C1 segment of cervical spinal cord (tissue), 14 donors: ENCODE measurements at places on chromosomes 11 and 22.
A peak's percentile ranks its signal among the peaks of the same experiment; 100 is the strongest.

GRCh38 chr11:36890121-36890679, 292.2 kb upstream of the RAG2 start:
- no peak for DNase-seq

DNA sequence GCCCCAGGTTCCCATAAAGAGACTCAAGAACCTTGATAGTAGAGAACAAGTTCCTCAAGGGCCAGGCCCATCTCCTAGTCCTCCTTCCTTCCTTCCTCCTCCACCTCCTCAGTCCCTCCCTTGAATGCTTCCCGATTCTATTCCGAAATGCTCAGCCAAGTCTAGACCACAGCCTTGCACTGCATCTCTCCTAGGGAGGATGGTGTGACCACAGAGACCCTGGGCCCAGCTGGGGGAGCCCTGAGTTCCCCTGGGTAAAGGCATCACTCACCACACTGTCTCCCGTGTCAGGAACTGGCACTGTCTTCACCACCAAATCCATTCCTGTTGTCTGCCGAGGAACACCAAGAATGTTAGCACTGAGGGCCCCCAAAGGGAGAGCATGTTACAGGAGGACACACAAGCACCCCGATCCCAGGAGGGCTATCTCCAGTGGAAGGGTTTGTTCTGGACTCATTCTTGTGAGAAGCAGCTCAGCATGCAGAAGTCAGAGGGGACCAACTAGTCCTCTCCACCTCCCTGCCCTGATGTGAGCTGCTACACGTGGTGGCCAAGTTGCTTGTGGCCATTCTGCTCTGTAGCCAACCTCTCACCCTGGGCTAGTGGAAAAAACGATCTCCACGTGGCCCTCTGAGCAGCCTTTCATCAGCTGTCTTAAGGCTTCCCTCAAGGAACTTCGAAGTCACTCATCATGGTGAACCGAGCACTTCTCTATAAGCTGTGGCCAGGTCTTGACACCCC, 8.7 kb downstream of the IFT27 start:
- no peak for DNase-seq

GRCh38 chr22:38108561-38109319, 1.7 kb downstream of the BAIAP2L2 start:
- DNase-seq = no peak

DNA sequence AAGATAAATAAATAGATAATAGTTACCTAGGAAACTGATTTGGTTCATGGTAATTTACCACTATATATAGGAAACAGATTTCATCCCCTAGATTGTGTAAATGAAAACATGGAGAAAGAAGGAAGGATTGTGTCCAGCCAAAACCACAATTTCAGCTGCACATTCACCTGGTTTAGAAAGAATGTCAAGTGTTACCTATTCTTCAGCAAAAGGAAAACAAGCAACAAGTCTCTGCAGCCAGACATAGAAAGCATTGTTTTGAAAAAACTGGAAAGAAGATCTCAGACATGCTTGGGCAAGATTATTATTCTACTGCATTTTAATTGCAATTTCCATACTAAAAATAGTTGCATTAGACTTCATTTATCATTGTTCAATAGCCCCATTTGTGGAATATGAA, 8.8 kb upstream of the BMAL1 start:
- no peak for DNase-seq

- no peak for DNase-seq
Measured at GRCh38 chr11:71518506-71519471, 8.3 kb upstream of the KRTAP5-7 start.

DNA sequence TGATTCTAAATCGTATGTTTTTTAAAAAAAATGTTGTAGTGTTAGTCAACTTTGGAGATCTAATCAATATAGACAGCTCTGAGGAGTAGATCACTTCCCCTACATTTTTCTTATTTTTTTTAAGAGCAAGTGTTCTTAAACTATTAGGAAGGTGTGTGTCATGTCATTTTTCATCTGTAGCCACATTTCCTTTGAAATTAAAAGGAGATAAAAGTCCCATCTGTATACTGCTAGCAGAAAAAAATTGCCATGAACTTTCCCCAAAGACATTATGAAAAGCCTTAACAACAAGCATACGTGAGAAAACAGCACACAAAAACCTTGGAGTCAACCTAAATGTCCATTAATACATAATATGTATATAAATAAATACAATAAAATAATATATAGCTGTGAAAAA, 286.6 kb downstream of the ETS1 start:
- no peak for DNase-seq

GRCh38 chr11:61378713-61379313, 13.6 kb upstream of the TMEM216 start:
- no peak for DNase-seq

DNA sequence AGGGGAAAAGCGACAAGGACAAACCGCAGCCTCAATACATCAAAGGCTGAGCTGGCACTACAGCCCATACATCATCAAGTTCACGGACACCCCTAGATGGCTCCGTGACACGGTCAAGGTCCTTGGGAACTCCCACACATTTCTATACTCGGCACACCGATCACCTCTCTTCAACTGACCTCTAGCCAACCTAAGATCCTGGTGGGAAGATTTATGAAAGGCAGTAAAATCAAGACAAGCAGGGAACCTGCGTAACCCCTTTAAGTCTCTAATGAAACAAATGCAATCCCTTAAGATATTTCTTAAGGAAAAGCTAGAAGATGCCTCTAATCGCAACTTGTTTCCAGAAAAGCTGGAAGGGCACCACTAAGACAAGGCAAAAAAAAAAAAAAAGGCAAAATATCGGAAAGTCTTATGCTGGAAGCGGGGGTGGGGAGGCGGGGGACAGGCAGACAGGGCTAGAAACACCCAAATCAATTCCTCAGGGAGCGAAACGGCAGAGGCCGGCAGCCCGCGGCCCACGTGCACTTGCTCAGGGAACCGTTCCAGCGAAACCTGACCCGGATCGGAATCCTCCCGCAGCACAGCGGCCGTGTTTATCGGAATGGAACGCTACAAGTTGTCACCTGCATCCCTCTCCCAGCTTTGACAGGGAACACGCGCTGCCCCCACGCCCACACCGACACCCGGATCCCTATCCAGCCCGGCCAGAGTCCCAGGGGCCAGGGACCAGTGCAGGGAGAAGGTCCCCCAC, 1.4 kb downstream of the ARHGAP20 start:
- peak; percentile 22 for DNase-seq

- DNase-seq = peak; percentile 5
Measured at GRCh38 chr11:112555491-112556364, 295.1 kb upstream of the PLET1 start.

- peak; percentile 91 for DNase-seq
Measured at GRCh38 chr11:44627911-44628729, 62.7 kb downstream of the CD82 start.

DNA sequence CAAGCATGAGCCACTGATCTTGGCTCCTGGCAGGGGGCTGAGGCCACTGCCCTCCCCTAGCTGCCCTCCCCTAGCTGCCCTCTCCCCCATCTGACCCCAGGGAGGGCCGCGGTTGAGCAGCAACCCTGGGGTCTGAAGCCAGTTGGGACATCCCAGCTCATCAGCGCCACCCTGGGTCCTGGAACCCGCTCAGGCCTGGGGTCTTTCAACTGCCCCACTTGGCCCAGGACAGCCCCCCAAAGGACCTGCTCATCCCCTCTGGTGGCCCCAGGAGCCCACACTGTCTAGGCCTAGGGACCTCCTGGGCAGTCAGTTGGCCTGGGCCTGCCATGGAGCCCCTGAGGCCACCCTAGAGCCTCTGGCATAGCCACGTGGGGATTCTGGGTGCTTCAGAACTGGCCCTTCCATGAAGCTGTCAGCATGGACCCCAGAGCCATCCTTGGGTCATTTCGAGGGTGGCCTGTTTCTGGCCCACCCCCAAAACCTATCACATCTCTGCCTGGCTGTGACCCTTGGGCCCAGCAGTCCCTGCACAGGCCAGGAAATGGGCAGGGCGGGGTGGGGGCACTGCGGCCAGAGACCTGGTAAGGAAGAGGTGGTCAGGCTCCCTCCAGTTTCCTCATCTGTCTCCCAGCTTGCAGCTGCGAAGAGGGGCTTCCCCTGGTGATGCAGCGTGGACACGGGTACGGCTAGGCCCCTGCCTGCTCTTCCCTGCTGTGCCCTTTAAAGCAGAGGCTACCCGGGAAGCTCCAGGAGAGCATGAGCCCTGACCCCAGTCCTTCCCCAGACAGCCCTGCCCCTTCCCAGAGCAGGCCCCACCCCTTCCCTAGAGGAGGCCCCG, 37.9 kb downstream of the MUC2 start:
- no peak for DNase-seq

DNA sequence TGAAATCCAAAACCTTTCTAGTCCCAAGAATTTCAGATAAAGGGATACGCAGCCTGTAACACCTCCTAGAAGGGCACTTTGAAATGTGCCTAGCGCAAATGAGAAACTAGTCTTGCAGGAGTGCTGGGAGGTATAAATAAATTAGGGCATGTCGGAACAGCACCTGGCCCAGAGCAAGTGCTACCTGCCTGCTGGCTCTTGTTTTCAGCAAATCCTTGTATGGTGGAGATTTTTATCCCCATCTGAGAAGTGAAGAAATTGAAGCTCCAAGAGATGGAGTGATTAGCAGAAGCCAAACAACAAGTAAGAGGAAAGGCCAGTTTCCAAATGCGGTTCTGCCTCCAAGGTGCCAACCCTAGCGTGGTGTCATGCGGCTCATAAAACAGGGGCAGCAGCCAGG, 36.7 kb upstream of the TFIP11 start:
- no peak for DNase-seq

DNA sequence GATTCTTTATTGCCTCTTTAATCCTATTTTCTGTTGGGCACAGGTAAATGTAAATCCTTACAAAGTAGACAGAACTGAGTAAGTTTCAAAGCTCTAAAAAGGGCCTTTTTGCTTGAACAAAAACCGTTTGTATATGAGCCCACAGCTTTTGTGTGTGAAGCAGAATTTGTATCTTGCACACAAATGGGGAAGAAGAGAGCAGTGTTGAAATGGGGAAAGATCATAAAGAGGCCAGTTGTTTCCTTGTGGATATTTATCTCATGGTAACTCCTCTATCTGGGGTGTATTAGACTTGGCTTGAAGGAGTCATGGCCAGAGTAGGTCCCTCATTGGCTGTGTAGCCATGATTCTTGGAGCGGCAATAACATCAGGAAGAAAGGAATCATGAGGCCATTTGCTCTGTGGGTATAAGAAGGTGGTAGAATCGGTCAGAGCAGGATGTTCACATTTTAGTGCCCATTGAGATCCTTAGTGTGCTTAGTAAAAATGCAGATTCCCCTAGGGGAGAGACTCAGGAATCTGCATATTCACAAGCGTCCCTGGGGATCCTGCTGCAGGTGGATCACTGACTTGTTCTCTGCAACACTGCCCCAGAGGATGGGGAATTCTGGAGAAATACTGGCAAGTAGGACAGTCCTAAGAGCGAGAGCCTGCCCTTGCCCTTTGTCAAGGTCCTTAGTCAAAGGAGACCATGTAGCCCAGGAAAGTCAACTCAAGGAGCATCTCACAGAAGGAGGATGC, 126.5 kb downstream of the LDLRAD3 start:
- no peak for DNase-seq

DNA sequence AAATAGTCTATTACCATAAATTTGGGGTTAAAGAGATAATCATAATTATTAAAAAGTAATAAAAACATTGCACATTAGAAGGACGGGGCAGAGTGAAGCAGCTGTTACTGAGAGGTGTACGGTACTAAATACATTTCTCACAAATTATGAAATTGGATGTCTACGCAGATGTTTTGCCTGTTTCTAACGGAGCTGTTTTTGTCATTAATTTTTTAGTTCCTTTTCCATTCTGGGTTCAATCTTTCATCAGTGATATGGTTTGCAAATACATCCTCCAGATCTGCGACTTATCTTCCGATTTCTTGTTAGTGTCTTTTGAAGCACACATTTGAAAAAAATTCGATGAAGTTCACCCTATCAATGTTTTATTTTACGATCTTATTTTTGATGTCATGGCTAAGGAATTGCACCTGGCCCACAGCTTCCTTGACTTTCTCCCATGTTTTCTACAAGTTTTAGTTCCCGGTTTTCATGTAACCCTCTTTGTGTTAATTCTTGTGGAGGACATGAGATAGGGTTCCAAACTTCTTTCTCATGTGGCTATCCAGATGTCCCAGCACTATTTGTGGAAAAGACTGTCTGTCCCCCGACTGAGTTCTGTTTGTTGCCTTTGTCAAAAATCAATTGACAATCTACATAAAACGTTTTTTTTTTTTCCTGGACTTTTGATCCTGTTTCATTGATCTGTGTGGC, 21.3 kb upstream of the KRTAP5-6 start:
- DNase-seq = no peak

GRCh38 chr22:24775769-24776492, 1.4 kb upstream of the PIWIL3 start:
- no peak for DNase-seq

DNA sequence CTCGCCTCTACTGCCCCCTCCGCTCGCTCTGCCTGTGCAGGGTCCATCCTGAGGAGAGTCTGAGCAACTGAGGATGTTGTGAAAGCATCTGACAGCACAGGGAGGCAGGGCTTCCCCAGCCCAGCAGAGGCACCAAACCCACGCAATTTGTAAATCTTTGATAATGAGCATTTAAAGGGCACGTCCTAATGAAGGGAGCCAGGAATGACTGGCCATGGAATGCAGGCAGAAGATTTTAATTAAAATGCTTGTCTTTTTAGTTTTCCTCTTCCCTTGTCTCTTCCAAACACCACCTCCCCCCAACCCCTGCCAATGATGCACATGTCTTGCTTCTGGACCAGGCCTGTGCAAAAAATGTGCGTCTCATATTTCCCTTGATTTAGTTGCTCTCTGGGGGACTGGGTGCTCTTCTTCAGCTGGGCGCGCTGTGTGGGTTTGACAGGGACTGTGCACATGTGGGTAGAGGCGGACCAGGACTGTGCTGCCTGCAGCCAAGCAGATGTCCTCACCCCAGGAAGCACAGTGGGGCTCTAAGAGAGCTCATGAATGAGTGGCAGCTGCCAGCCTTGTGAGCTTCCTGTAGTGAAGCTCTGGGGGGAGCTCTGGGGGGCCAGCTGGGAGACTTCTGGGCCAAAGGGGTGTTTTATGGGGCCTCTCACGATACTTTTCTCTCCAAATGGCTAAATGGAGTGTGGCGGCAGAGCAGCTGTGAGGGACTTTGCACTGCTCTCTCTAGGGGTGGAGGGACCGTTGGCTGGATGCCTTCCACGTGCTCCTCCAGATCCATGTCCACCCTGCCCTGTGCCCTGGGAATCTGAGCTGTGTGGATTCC, 273.5 kb downstream of the ST3GAL4 start:
- DNase-seq = peak; percentile 28

DNA sequence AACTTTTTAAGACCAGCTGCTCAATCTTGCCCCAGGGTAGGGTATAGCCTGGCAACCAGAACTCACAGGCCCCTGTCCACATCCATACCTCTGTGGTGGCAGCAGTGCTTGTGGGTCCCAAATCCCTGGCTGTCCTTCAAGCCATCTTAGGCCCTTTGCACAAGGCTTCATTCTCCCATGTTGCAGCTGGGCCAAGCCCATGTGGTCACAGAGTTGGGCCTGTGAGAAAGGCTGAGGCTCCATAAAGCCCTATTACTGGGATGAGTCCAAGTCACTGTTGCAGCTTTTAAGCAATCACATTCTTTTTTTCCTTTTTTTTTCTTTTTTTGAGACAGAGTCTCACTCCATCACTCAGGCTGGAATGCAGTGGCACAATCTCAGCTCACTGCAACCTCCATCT, 47.9 kb upstream of the SLC25A1 start:
- no peak for DNase-seq
